Stimulated activated CD8-positive, alpha-beta memory T cell treated with anti-CD3 and anti-CD28 coated beads, Interleukin-12 subunit alpha, Interleukin-12 subunit beta, amount 100 ng/mL, for 4 hours (primary cell): ENCODE measurements at places on chromosomes 13 and 19.

DNA sequence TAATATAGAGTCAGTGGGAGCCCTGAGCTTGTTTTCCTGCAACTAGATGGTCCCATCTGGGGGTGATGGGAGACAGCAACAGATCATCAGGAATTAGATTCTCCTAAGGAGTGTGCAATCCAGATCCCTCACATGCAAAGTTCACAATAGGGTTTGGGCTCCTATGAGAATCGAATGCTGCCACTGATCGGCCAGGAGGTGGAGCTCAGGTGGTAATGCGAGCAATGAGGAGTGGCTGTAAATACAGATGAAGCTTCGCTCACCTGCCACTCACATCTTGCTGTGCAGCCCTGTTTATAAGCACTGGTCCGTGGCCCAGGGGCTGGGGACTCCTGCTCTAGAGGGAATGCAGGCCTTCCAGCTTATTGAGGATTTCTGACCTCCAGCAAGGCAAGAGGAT, 5.7 kb downstream of the ZNF558 start:
- no peak for DNase-seq

DNA sequence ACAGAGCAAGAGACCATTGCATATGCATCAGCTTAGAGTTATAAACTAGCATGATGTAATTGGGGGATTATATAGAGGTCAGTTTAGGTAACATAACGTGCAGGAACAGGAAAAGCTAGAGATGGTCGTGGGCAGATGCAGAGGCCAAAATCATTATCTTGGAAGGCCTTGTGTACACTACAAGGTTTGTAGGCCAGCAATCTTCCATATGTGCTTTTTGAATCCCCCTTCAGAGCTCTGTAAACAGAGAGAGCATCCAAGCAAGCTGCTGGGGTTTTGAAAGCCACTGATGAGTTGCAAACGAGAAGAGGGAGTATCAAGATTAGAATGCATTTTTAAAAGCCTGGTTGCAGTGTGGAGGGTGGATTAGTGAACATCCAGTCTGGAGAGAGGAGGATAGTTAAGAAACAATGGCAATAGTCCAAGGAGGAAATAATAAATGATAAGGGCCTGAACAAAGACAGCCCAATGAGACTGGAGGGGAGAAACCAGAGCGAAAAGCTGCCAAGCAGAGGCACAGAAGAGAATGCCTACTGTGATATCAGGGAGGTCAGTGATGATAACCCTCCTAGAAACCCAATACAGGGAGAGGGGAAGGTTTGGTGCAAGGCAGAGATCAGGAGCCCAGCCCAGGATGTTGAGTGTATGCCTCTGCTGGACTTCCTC, 109.6 kb downstream of the ZAR1L start:
- DNase-seq: no peak

- DNase-seq: no peak
Measured at GRCh38 chr13:48533961-48534600, 1.2 kb upstream of the RCBTB2 start.

GRCh38 chr19:6564393-6564792, 26.6 kb downstream of the CD70 start:
- no peak for DNase-seq

GRCh38 chr19:14402332-14403144, 16.6 kb downstream of the DDX39A start:
- no peak for DNase-seq

- DNase-seq: no peak
Measured at GRCh38 chr19:48295458-48295857, 25.6 kb downstream of the ZNF114 start.

DNA sequence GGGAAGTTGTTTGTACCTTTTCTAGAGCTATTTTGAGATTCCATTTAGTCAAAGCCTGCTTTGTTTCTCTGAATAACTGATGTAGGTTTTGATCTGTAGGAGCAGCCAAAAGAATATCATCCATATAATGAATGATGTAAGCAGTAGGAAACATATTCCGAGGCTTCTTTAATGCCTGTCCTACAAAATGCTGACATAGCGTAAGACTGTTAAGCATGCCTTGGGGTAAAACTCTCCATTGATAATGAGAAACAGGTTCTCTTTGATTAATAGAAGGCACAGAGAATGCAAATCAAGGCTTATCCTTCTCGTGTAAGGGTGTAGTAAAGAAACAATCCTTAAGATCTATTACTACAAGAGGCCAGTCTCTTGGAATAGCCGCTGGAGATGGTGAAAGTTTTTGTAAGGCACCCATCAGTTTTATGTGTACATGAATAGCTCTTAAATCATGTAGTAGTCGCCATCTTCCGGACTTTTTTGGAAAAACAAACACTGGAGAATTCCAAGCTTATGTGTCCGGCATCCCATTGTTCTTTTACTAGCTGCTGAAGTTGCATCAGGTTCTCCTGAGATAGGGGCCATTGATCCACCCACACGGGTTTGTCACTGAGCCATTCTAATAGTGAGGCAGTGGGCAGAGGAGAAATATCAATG, 13.5 kb downstream of the FPR3 start:
- no peak for DNase-seq
